ENCODE measurements at places on chromosomes 7 and 10.

- no peak for DNase-seq
Measured at GRCh38 chr10:10613656-10614244, 403.9 kb upstream of the CELF2 start.

GRCh38 chr7:81846398-81846797 lies 76.6 kb upstream of the HGF start:
- DNase-seq: no peak

- DNase-seq: no peak
Measured at GRCh38 chr10:89339875-89340274, 12.1 kb downstream of the IFIT3 start.

DNA sequence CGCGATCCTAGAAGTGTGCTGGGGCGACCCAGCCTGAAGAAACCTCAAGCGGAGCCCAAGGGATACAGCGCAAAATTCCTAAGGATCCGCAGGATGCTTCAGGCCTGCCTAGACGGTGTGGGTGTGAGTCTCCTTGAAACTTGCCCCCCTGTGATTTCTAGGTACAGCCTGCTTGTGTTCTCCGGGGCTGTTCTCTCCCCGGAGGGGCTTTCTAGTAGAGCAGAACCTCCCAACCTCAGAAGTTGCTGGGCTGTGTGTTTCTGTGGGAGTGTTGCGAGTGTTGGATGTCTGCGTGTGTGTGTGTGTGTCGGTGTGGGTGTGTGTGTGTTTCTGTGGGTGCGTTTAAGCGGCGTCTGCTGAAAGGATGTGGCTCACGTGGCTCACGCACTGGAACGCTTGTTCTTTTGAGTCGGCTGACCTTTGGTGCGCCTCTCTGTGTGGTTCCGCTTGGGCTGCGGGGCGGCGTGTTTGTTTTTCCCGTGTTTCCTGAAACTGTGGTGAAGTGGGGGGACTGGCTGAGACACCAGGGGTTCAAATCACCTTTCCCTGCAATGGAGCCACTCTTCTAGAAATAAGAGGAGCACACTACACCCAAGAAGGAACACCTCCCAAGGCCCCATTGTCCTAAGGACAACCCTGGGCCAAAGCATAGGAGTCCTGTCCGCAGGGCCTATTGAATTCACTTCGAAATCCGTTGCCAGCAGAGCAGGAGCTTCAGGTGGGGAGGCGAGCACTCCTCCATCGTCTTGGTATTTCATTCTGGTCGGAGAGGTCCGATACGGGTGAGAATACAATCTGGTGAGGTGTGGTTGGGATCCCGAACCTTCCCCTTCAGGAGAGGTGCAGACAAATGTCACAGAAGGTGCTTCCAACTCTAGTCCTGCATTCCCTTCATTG lies 25.1 kb upstream of the ZNF273 start:
- DNase-seq: no peak

DNA sequence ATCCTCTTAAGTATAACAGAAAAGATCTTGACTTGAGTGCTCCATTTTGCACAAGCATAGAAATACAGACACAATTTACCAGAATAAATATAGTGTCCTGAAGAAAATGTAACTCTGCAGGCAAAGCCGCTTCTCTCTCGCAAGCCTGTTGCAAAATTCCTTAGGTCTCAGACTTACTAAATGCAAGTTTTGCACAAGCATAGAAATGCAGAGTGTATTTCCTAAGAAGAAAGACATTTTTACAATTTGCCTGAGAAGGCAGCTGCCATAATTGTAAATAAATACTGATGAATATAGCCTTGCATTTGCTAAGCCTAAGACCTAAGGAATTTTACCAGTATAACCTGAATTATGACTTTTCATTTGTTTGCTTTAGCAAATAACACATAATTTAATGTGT lies 67.1 kb downstream of the AGMO start:
- no peak for DNase-seq

DNA sequence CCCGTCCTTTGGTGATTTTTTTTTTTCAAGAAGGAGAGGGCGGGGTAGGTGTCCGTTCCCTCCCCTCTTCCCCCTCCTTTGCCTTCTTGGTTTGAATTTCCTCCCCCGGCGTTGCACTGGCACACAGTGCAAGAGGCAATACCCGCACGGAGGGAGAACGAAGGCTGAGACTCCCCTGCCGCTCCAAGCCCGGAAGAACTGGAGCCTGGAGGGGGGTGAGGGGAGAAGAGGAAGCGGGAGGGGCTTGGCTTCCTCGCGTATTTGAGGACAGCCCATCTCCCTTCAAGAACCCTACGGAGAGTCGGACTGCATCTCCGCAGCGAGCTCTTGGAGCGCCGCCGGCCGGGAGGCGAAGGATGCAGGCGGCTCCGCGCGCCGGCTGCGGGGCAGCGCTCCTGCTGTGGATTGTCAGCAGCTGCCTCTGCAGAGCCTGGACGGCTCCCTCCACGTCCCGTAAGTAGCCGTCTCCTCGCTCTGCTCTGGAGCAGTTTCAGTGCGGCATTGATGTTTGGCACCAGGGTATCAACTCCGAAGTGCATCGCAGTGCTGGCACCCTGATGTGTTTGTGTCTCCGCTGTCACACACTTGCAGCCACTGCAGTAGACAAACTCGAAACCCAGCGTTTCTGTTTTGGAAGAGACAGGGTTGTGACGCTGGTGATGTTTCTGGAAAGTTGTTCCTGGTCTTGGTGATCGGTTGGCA lies at the start of gene CNTNAP2:
TSS of gene CNTNAP2 (plus strand) at position 281 of the 702 bp plus-strand sequence. CDS start at position 357, 76 bp downstream.
- DNase-seq: no peak

- DNase-seq: no peak
Measured at GRCh38 chr7:35768346-35768745, 32.5 kb upstream of the SEPTIN7 start.

DNA sequence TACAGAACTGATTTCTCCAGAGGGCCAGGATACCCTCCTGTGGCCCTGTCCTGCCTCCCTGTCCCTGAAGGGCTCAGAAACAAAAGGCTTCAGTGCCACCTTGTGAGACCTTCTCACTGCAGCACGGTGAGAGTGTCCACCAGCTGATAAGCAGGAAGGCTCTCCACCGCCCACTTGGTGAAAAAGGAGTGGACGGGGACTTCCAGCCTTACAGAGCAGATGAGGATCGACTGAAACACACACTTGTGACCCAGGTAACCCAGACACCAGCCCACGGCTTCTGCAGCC lies 330.1 kb downstream of the GRID1 start:
- DNase-seq: no peak

DNA sequence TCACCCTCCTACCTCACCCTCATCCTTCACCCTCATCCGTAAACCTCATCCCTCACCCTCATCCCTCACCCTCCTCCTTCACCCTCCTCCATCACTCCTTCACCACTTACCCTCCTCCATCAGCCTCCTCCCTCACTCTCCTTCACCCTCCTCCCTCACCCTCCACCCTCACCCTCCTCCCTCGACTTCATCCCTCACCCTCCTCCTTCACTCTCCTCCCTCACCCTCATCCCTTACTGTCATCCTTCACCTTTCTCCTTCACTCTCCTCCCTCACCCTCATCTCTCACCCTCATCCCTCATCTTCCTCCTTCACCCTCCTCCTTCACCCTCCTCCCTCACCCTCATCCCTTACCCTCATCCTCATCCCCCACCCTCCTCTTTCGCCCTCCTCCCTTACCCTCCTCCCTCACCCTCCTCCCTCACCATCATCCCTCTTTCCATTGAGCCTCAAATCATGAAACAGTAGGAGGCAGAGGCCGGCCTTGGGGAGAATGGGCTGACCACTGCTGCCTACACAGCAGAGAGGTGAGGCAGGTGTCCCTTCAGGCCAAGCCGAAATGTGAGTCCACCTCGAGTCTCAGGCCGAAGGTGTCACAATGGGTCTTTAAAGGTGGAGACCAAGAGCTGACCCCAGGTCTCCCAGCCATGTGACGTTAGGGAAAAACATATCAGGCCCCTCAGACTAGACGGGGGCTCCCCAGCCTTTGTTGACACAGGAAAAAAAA lies 53.0 kb downstream of the PDGFA start:
- DNase-seq: no peak

- no peak for DNase-seq
Measured at GRCh38 chr10:21826725-21827124, 176.8 kb downstream of the DNAJC1 start.

GRCh38 chr7:105199386-105199785 lies 185.4 kb downstream of the KMT2E start:
- no peak for DNase-seq
